ENCODE measurements at places on chromosomes 13 and 19.
A peak's percentile ranks its signal among the peaks of the same experiment; 100 is the strongest.

- peak; percentile 97 for DNase-seq
Measured at GRCh38 chr19:2168619-2169424, 5.1 kb downstream of the DOT1L start.

GRCh38 chr19:35774274-35775045 is 904 bp upstream of the ARHGAP33 start:
- no peak for DNase-seq

DNA sequence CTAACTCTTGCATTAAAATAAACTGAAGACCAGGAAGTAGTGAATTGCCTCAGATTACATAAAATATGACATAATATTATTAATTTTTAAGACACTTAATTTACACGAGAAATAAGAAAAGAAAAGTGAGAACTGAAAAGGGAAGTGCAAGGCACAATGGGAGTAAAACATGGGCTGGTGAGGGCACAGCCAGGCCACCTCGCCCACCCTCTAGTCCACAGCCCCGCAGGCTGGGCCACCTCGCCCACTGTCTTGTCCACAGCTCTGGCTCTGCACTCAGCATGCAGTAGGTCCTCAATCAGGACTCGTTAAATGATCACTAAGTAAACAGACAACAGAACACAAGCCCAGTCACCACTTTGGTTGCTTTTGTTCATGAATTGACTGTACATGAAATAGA is 67.8 kb upstream of the ARHGEF7 start:
- no peak for DNase-seq

DNA sequence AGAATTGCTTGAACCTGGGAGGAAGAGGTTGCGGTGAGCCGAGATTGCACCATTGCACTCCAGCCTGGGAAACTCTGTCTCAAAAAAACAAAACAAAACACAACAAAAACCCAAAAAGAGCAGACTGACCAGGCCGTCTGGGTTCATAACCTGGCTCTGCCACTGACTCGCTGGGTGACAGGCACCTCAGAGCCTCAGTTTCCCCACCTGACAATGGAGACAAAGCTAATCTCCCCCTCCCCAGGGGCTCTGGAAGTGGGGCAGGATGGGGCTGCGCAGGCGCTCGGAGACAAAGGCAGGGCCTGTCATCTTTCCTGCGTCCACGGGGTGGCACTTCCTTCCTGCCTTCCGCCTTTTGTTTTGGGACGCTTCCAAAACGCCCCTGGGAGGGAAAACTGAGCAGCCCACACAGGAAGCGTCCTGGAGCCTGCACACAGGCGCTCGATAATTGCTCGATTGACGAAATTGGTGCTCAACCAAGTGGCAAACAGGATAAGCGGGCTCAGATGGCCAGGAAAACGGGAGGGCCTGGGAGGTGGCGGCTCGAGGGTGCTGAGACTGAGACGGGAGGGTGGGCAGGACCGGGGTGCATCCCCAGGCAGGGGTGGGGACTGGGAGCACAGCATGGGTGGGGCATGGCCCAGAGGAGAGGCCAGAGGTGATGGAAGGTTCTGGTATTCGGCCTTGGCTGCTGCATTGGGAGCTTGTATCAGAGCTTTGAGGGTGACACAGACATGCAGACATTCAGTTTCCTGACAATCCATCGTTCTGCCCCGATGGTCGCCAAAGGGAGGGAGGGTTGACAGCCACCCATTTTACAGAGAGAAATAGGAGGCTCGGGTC is 17.8 kb downstream of the SPC24 start:
- DNase-seq: peak; percentile 91

GRCh38 chr19:46639358-46640182 is 3.6 kb upstream of the GNG8 start:
- peak; percentile 84 for DNase-seq

DNA sequence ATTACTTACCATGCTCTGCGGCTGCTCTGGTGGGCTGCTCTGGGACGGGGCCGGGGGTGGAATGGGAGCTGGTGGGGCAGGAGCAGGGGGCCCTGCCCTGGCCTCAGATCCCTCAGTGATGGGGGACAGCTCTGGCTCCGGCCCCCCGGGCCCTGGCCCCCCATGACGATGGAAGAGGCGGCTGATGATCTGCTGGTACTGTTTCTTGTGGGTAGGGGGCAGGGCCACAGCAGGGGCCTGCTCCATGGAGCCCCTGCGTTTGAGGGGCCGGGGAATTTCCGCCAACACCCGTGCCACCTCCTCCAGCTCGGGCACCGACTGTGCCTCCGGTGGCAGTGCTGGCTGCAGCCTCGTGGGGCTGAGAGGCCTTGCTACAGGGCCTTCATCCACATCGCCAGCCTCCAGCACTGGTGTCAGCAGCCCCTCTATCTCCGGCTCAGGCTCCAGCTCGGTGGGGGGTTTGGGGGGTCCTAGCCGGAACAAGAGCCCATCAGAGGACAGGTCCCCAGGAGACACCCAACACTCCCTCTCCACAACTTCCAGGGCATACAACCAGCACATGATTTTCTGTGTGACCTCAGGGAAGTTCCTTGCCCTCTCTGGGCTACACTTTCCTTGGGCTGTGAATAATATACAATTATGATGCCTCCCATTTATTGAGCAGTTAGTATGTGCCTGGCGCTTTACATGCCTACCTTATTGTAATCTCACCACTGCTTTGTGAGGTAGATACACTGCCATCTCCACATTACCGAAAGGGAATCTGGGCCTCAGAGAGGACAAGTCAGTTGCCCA is 12.8 kb downstream of the PPP1R13L start:
- no peak for DNase-seq

DNA sequence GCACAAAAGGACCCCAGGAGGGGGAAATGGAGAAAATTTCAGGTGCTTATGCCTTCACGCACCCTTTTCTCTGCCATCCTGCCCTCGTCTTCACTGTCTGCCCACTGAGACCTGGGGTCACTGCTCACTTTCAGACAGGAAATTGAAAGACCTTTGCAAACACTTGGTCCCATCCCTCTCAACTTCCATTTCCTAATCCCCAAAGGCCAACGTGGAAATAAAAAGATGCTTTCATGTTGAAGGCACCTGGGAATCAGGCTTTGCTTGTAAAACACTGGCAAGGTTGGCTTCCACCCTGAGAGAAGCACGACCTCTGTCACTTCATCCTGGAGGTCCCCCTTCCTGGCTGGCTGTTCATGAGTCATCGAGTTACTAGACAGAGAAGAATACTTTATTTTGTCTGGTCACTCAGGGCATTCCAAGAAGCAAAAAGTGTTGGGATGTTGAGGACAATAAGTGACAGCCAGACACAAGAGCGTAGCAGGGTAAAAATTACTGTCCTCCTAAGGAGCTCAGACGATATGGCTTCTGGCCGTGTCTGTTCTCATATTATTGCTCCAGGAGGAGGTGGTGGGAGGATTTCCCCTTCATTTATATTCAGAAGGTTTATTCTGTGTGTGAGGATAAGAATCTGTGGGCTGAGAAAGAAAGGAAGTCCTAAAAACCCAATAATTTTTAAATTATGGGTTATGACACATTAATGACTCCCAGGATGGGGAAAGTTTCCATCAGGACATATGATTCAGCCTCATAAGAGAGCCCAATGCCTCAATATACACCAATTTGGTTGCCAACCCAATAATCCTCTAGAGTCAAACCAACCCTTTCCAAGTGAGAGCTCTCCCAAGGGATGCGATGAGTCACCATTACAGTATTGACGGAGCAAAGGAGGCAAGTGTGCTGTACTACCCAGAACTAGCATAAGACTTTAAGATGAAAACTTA is 409.0 kb downstream of the COG6 start:
- peak; percentile 82 for DNase-seq

DNA sequence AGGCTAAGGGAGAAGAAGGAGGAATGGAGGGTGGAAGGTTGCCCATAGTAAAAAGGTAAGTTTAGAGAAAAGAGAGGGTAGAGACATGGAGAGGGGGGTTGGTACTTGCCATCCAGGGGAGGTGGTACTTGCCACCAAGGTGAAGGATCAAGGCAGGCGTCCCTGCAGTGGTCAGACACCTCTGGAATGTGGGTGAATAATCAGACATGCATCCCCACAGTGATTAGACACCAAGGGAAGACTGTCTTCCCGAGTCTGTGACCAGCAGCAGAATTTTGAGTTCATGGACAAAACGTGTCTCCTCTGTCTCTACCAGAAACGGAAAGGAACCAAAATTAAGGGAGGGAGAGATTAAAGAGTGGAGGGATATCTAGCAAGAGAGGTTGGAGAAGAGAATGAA is 27.1 kb upstream of the IGFL1 start:
- DNase-seq: no peak

- no peak for DNase-seq
Measured at GRCh38 chr13:29943686-29944085, 93.3 kb upstream of the UBL3 start.

GRCh38 chr19:38475176-38475575 is 41.7 kb downstream of the RYR1 start:
- DNase-seq: no peak

DNA sequence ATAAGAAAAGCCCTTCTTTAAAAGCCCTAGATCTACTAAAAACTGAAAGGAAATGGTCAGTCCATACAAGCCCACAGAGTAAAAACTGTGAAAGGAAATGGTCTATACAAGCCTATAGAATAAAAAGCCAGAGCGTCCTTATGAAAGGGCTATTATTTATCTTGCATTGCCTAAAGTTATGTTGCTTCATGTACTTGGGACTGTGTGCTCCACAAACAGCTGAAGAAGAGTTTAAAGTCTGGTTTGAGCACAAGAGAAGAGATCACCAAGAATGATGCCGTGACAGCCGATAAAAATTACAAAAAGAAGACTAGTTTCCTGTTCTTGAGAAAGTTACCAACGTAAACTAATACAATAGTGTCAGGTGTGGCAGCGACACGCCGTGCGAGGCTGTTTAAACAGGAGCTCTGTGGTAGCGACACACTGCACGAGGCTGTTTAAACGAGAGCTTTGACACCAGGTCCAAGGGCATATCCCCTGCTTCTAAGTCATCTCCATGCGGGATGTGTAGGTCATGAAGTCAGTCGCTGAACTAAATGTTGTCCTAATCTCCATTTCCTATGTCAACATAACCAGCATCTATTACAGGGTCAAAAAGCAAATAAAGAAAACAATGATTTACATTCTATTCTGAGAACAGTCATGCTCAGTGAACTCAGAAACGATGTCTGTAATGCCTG is 24.9 kb downstream of the PCID2 start:
- DNase-seq: no peak

- DNase-seq: no peak
Measured at GRCh38 chr13:37615276-37615675, 16.7 kb upstream of the POSTN start.

- no peak for DNase-seq
Measured at GRCh38 chr19:49125025-49125731, 5.8 kb downstream of the PPFIA3 start.

- no peak for DNase-seq
Measured at GRCh38 chr13:35723821-35724220, 247.3 kb upstream of the MAB21L1 start.

GRCh38 chr13:29471551-29471950 is 123.9 kb downstream of the SLC7A1 start:
- DNase-seq: no peak

- no peak for DNase-seq
Measured at GRCh38 chr19:13729859-13730258, 34.5 kb upstream of the MRI1 start.

- no peak for DNase-seq
Measured at GRCh38 chr13:23506071-23506806, 64.0 kb upstream of the TNFRSF19 start.

DNA sequence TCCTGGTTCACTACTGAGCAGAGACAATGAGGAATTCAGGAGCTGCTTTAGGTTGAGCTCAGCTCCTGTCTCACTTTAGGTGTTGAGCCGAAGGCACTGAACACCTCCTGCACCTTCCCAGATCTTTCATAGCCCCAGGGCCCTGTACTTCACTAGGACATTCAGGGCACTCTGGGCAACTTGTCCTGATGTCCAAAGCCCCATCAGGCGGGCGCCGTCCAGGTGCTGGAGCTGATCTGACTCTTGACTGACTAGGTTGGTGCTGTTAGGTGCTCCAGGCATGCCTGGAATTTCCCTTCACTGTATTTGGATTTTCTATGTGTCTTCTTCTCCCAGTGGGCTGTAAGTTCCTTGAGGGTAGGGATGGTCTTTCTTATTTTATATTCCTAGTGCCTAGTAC is 48.4 kb upstream of the CNMD start:
- no peak for DNase-seq

DNA sequence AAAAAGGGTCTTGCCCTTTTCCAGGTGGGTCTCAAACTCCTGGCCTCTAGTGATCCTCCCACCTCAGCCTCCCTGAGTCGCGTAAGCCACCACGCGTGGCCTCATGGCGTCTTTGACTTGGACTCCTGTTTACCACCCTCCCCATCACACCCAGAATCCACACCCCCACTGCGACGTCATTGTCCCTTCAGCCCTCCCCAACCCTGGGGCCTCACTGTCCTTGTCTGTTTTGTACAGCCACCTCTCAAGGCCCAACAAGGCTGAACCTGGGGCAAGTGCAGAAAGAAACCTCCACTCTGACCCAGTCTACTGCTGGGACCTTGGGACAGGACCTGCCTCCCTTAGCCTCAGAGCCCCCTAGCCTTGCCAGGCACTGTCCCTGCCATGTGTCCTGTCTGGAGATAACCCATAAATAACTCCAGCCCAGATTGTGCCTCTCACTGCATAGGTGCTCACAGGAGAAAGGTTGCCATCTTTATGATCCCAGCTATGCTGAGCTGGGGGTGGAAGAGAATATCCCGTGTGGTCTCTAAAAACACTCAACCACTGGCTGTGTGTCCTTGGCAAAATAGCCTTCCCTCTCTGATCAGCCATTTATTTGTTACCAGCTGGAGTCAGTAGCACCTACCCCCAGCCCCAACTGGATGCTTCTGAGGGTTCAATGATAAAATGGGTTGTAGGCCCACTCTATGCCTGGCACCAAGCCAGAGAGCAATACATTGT is 1.8 kb upstream of the IFI30 start:
- no peak for DNase-seq

DNA sequence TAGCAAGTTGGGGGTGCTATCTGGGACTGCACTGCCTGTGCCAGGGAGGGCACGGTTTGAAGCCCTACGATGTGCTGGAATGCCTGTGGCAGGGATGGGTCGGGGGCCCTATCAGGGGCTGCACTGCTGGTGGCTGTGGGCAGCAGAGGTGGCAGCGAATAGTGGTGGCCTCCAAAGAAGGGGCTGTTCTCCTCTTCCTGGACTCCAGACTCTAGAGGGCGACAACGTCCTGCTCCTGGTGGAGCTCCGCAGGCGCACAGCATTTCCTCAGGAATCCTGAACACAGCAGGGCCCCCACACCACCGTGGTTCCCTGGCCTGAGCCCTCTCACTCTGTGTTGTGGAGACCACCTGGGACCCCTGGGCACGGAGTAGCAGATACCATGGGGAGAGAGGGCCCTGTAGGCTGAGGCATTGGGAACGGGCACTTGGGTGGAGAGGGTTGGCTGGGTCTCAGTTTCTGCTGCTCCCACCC is 145.6 kb downstream of the TNFRSF19 start:
- no peak for DNase-seq

Data from uterus (tissue), 4 donors.